ENCODE measurements at places on chromosomes 5 and 9.
A peak's percentile ranks its signal among the peaks of the same experiment; 100 is the strongest.

GRCh38 chr5:176692326-176692725, 45.0 kb downstream of the TSPAN17 start:
- DNase-seq = no peak

DNA sequence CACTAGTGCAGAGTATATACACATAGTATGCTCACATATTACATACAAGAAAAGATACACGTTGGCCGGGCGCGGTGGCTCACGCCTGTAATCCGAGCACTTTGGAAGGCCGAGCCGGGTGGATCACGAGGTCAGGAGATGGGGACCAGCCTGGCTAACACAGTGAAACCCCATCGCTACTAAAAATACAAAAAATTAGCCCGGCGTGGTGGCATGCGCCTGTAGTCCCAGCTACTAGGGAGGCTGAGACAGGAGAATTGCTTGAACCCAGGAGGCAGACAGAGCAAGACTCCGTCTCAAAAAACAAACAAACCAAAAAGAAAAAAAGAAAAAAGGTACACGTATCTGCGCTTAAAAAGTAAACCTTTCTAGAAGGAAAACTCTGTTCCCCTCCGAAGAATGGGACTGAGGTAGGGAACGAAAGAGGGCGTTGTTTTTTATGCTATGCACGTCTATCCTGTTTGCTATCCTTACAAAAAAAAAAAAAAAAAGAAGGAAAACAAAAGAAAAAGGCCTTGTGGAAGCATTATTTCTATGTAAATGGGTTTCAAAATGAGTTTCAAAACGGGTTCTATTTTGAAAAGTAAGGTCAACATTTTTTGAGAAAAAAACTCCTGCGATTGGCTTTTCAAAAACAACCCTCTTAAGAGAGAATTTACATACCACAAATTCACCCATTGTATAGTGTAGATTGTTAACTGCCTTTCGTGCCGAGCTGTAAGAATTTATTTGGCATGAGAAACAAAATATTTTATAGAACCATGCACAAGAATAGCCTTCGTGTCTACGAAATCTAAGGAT, 1.2 kb downstream of the AK3 start:
- DNase-seq = no peak

DNA sequence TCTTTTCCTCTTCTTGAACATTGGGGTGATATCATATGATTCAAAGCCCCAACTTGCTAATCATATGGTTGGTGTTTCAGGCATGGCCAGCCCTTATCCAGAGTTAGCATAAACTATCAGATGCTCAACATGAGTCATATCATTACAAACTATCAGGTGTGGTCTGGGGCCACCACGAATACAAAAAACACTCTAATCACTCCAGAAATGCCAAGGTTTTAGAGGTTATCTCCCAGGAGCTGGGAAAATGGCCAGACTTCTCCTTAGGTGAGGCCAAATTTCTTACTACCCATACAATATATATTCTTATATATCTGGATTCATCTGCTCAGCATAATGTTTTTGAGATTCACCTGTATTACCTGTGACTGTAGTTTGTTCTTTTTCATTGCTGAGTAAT, 210.5 kb downstream of the CCDC171 start:
- DNase-seq = no peak

- peak; percentile 98 for DNase-seq
These were observed at the start of gene SETX for GRCh38 chr9:132354637-132355355. SETX (minus strand) TSS chr9:132354986; CDS start chr9:132349428, 5,558 bp downstream.

- no peak for DNase-seq
These were observed 584 bp downstream of the LMAN2 start for GRCh38 chr5:177350776-177351391.

GRCh38 chr5:96114736-96115135, 153.1 kb upstream of the ELL2 start:
- no peak for DNase-seq

- DNase-seq = no peak
These were observed 8.5 kb downstream of the RNF44 start for GRCh38 chr5:176528761-176529115.

DNA sequence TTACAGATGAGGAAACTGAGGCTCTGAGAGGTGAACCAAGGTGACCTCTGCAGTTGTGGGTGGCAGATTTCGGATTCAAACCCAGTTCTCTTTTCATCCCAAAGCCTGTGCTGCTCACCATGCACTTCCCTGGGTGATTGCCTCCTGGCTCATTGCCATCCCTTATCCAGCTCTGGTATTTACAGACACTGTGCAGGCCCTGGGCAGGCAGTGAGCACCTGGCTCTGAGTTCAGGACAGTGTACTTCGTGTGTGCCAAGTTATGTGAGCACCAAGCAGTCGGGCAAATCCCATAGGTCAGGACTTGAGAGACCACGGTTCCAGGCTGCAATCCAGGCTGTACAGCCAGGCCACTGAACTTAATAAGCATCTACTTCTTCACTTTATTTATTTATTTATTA, 1.4 kb downstream of the LRSAM1 start:
- DNase-seq = peak; percentile 25

GRCh38 chr5:167105941-167106340, 1185.5 kb upstream of the WWC1 start:
- no peak for DNase-seq

GRCh38 chr9:87812375-87813118, 70.1 kb upstream of the SPATA31E1 start:
- no peak for DNase-seq

DNA sequence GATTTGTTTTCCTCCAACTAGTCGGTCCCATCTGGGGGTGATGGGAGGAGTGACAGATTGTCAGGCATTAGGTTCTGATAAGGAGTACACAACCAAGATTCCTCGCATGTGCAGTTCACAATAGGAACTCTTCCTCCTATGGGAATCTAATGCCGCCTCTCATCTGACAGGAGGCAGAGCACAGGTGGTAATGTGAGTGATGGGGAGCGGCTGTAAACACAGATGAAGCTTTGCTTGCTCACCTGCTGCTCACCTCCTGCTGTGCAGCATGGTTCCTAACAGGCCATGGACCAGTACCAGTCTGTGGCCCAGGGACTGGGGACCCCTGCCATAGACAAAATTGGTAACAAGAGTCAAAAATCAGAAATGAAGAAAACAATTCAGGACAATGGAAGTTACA, 173.3 kb upstream of the HMHB1 start:
- DNase-seq = no peak

DNA sequence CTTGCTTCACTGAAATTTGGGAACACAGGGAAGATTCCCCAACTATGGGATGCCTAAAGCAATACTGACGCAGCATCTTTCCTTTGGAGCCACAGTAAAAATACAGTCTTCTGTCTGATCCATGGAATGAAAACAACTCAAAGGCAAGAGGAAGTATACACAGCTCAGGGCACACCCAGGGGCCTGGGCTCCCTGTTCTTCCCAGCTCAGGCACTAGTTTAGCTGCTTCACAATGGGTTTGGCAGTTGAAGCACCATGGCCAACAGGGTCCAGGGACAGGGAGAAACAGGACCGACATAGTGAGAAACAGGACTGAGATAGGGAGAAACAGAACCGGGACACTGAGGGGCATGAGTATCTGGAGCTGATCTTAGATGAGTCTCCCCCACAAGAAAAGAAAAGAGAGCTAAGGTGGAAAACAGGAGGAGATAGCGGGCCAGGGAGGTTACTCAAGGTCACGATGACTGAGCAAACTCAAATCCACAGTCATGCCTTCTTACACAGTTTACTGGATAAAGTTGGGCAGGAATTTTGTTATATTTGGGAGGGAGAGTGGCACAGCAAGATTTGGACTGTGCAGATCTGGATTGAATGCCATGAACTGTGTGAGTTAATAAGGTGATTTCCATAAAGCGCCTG, 198.8 kb downstream of the SMARCA2 start:
- no peak for DNase-seq

- DNase-seq = no peak
These were observed 163.9 kb upstream of the DMRT1 start for GRCh38 chr9:677461-678097.

Measured in tibial artery (tissue), 4 donors.